ENCODE measurements at places on chromosomes 12 and 14.

DNA sequence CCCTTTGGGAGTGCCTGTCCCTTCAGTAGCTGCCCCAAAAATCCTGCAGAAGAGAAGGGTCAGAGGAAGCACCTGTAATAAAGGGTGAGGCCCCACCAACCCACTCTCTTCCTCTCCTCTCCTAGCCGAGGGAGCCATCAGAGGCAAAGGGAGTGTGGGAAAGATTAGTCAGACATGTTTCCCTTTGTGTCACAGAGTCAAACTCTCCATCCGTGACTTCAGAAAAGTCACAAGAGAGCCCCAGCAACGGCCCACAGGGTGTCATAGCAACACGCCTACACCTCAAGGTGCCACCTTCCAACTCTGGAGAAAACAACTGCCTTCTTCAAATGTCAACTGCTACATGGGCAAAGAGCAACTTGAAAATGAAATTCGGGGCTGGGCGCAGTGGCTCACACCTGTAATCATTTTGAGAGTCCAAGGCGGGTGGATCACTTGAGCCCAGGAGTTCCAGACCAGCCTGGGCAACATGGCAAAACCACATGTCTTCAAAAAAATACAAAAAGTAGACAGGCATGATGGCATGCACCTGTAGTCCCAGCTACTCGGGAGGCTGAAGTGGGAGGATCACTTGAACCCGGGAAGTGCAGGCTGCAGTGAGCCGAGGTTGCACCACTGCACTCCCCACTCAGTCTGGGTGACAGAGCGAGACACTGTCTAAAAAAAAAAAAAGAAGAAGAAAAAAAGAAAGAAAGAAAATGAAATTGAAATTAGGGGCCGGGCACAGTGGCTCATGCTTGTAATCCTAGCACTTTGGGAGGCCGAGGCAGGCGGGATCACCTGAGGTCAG, 17.7 kb upstream of the CD27 start:
- DNase-seq, result no peak

DNA sequence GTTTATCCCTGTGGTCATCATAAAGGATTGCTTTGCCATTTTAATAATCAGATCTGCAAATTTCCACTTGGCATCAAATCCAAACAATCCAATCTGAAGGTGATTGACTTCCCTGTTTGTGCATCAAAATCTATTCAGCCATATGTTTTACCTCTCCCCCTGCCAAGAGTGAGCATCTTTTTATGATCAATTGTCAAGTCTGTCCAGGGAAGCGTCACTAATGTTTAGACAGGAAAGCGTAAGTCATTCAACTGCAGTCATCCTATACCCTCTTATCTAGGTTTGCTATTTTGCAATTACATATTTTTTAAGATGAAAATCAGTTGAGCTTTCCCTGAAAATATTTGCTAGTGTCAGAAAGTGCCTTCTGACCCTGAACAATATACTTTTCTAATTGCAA, 1224.1 kb upstream of the SEL1L start:
- no peak for DNase-seq

GRCh38 chr14:48140804-48141203, 465.4 kb upstream of the MDGA2 start:
- DNase-seq, result no peak

GRCh38 chr12:119182701-119183493, 4.2 kb downstream of the HSPB8 start:
- no peak for DNase-seq

GRCh38 chr12:15011162-15011561, 38.3 kb downstream of the PDE6H start:
- peak; percentile 5 for DNase-seq

DNA sequence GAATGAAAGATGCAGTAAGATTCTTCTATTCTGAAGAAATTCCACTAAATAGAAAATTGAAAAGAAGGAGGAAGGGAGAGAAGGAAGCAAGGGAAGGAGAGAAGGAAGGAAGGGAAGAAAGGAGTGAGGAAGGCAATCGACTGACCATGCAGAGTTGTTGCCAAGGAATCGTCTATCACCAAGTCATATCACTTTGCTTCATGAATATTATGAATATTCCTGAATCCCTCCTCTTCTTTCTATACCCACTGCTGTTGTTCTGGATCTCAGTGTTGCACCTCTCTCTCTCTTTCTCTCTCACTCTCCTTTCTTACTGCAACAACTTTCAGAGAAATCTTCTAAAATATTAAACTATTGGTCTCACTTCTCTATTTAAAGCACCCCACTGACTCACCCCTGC, 222.4 kb downstream of the IPO8 start:
- DNase-seq, result no peak

DNA sequence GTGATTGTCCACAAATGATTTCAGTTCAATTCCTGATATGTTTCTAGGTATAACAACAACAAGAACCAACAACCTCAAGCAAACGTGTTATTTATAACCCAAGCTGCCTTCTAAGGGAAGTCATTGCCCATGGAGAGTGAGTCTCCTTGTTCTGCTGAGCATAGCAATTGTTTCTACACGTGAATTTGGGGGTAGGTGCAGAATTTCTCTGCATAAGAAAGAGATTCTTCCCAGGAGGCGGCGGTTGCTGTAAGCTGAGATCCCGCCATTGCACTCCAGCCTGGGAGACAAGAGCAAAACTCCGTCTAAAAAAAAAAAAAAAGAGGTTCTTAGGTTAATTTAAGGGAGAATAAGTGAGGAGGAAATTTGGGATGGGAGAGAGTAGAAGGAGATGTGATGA, 226.5 kb upstream of the PELI2 start:
- no peak for DNase-seq

DNA sequence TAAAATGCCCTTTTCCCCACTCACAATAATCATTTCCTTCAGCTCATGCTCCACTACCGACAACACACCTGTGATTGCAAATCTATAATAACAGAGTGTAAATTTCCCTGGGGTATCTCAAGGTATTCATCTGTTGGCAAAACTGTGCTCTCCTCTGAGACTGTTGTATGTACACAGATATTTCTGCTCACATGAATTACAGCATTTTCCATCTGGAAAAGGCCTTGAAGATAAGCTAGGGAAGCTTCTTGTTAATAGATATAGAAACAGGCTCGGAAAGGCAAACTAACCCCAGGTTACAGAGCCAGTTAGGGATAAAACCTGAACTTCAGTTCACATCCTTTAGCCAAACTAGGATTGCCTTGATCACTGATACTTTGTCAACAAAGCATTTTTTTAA, 210.4 kb upstream of the KRR1 start:
- DNase-seq, result no peak

DNA sequence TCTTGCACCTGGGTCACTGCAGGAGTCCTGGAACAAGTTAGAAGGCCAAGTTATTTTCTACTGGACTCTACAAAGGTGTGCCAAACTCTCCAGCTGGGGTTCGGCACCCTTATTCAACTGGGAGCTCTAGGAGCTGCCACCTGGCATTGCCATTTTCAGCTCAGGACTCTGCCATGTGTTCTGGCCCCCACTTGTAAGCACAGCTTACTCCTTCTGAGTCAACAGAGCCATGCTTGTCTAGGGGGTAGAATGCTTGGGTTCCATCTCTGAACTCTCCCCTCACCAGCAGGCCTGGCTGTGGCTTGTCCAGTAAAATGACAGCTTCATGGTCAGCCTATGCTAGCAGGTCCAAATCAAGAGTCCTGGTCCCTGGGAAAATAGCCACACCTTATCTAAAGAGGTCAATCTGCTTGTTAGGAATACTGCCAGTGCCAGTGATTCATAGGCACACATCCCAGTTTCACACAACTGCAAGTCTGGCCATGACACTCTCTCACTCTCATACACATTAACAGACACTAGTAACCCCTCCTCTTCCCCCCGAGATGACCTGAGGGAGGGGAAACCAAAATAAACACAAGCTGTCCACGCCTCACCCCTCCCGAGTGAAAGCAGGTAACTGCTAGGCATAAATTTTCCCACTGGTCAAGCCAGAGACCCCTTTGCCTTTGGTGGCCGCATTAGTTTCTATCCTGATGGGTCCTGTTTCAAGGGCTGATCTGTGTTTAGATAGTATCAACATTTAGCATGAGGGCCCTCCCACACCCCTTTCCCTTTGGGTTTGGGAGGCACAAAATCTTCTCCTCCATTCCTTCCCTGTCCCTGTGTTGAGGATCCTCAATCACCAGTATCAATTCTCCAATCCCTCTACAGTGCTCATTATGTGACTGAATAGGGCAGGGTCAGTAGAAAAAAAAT, 182.3 kb upstream of the GZMB start:
- no peak for DNase-seq

- DNase-seq, result no peak
Measured at GRCh38 chr14:65377576-65377975, 35.0 kb upstream of the FUT8 start.

DNA sequence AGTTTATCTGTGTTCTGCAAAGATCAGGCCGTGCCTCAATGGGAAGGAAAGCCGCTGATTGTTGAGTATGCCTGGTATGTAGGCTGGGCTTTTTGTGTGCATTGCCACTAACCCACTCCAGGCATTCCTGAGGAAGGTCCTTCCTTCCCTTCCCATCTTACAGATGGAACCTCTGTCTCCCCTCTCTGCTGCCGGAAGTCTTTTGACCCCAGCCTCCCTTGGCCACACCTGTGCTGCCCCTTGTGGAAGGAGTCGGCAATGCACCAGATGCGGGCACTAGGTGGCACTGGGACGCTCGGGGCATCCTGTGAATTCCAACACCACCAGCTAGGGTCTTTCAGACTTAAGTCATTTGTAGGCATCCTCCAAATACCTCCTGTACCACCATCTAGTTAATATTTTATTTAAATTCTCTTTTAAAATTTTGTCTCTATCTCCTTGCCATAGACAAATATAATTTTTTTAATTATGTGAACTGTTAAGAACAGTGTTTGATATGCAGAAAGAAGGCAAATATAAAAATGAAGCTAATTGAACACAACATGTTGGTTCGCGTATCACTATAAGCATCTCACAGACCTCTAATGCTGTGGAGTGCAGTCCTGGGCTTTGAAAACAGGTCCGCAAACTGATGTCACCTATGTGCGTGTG, 99.6 kb downstream of the RIN3 start:
- DNase-seq, result peak; percentile 20

GRCh38 chr12:11855983-11856374, 206.5 kb downstream of the ETV6 start:
- DNase-seq, result peak; percentile 71

DNA sequence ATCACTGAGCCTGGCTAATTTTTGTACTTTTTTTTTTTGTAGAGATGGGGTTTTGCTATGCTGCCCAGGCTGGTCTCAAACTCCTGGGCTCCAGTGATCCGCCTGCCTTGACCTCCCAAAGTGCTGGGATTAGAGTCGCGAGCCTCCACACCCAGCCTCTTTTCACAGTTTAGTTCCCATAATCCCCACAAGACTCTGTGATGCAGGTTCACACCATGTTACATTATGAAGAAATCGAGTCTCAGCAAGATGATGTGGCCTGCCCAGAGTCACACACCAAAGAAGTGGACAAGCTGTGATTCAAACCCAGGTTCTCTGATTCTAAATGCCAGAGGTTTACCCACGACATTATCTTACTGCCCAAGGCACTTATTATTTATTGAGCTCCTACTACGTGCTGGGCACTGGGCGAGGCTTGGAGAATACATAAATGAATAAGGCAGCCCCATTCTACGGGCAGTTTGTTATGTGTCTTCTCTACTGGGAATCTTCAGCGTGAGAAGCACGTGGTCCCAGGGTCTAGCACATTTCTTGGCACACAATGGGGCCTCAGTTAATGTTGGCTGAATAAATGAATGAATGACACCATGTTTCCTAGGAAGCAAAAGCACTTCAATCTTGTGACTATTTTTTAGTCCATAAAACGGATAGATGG, 23.5 kb upstream of the OASL start:
- no peak for DNase-seq

DNA sequence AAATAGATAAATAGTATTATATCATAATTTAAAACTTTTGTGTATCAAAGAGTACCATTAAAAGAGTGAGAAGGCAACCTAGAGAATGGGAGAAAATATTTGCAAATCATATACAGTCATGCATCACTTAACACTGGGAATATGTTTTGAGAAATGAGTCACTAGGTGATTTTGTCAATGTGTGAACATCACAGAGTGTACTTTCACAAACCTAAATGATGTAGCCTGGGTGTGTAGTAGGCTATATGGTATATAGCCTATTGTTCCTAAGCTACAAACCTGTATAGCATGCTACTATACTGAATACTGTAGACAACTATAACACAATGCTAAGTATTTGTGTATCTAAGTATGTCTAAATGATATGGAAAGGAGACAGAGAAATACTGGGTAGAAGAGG, 48.0 kb upstream of the ARID2 start:
- DNase-seq, result no peak

GRCh38 chr12:57519796-57520052, 590 bp downstream of the DDIT3 start:
- DNase-seq, result no peak

DNA sequence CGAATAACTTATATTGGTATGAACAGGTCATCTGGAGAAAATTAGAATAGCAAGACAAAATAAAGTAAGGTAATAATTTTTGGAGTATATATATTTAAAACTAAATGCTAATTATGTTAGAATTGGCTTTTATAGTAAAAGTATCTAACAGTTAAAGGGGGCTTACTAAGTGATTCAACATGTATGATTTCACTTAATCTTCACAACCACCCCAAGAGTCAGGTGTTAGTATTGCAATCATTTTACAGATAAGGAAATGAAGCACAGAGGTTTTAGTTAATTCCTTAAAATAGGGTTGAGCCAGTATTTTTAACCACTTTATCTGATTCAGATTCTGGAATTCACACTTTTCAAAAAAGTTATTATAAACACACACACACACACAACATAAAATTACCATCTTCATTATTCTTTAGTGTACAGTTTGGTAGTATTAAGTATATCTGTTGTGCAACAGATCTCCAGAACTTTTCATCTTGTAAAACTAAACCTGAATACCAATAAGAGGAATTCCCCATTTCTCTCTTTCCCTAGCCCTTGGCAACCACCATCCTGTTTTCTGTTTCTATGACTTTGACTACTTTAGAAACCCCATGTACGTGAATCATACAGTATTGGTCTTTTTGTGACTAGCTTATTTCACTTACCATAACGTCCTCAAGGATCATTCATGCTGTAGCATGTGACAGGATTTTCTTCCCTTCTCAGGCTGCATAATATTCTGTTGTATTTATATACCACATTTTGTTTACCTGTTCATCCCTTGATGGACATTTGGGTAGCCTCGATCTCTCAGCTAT, 12.5 kb downstream of the A2M start:
- DNase-seq, result no peak

DNA sequence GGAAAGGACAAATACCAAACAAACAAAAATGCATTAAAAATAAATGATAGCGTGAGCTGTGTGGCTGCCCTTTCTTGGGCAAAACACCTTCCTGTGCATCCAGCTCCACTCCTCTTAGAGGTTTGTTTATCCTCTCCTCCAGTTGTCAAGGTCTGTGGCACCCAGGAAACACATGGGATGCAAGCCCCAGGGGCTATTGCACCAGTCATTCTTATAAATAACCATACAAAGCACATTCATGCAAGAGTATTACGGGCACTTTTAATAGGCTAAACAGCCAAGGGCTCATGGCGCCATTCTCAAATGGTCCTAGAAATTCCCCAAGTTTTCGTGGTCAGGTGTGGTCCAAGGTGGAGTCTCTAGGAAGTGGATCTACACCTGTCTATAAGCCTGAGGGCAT, 257.0 kb downstream of the DPF3 start:
- no peak for DNase-seq
